ENCODE measurements at places on chromosomes 16 and 17.

GRCh38 chr16:76959166-76959565 is 231.8 kb upstream of the MON1B start:
- no peak for DNase-seq

- DNase-seq = peak; percentile 62
Measured at GRCh38 chr16:58814348-58814801, 80.3 kb upstream of the GOT2 start.

- DNase-seq = no peak
Measured at GRCh38 chr17:78001182-78001581, 42.7 kb downstream of the TNRC6C start.

DNA sequence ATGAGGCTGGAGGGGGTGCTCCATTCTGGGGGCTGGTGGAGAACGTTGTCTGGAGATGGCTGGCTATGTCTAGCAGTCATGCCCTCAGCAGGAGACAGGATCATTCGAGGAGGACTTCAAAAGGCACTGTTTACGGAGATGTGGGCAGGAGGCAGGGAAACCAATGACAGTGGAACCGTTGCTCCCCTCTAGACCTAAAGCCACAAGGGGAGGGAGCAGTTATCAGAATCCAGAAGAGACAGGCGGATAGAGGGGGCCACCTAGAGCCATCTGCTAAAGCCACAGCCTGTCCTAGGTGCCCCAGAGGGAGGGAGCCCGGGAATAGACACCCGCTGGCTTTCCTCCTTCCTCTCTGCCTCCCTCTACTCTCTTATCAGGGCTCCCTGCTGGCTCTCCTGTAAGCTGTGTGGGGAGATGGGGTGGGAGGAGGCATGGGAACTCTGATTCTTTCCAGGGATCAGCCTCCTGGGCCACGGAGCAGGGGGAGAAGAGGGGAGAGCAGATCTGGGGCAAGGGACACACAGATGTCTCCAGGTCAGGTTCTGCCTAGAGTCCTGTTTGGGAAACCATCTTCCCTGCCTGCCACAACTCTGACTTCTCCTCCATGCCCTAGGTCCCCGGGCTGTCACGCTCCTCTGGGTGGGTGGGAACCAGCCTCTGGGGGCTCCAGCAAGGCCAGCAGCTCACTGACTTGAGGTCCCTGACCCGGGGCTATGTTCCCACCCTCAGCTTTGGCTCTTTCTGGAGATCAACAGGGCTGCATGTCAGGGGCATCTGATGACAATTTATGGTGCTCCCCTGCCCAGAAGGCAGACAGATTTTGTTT is 42.3 kb downstream of the IRX3 start:
- DNase-seq = peak; percentile 93

DNA sequence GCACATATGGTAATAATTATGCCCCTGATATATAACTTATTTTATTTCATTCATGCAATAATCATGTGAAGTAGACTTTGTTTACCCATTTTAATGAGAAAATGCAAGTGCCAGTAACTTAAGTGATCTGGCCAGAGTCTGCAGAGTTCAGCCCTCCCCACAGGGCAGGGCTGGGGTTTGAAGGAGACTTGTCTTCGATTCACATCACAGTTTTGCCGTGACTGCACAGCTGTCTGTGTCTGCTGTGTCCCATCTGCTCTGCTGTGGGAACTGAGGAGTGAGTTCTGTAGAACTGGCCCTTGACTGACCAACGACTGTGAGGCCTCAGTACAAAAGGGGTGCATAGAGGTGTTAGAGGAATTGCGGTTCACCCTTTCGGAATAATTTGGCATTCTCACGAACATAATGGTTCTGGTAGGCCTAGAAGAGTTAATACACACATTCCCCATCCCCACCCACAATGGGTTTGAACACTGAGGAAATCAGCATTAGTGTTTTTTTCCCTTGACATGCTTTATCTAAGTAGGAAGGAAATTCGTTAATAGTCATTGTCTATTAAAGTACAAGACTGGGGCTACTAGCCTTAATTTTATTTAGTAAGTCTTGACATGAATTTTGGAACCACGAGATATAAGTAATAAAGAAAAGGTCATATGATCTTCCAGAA is 113.6 kb upstream of the MON1B start:
- no peak for DNase-seq

- no peak for DNase-seq
Measured at GRCh38 chr17:36931697-36932382, 5.4 kb upstream of the LHX1 start.

DNA sequence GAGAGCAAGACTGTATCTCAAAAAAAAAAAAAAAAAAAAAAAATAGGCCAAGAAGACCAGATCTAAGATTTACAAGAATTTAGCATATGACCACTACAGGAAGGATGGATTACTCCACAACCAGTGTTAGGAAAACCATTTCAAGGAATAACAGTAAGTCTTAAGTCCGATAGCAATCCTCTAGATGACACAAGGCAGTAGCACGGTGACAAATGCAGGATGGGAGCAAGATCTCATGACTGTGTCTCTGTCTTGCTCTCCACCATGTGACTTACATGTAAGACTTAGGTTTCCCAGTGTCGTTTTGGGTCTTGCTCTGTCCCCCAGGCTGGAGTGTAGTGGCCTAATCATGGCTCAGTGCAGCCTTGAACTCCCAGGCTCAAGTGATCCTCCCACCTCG is 27.8 kb downstream of the C16orf96 start:
- DNase-seq = no peak

GRCh38 chr17:64173646-64174045 is 43.7 kb upstream of the ERN1 start:
- DNase-seq = no peak

GRCh38 chr16:648071-648780 is 939 bp upstream of the WDR90 start:
- DNase-seq = no peak

DNA sequence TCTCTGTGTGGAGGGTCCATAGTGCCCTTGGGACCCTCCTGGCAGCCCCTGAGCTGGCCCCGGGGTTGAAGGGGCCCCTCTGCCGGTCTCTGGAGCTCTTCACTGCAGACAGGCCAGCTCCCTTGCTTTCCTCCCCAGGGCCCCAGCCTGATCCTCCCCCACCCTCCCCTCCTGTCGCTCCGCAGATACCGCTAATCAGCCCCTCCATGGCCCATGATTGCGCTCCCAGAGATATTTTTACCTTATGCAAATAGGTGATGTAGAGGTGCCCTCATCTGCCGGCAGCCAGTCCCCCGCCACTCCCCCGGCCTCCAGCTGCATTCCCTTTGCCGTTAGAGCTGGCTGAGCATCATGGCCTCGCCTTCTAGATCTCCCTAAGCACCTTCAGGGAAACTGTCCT is 9.2 kb downstream of the MMP15 start:
- DNase-seq = no peak

GRCh38 chr17:76384222-76384986 is at the start of gene SPHK1:
Gene SPHK1, plus strand, starts transcription at chr17:76384609. Its CDS starts 1,036 bp downstream, at chr17:76385645.
- DNase-seq = peak; percentile 67

DNA sequence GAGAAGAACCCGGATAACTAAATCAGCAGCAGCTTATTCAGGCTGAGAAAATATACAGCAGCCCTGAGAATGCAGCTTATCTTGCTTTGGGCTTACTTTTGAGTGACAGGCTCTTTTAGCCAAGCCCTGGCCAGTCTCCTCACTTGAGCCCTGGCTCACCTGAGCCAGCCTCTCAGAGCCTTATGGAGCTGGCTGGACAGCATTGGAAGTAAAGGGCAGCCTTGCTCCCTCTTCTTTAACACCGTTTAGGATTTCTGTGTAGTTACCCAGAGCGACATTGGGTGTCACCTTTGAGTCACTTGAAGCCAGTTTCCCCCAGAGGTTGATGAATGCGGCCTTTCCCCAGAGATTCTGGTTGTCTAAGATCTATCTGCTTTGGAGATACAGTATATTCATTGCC is 7.7 kb upstream of the NPIPB2 start:
- peak; percentile 53 for DNase-seq

DNA sequence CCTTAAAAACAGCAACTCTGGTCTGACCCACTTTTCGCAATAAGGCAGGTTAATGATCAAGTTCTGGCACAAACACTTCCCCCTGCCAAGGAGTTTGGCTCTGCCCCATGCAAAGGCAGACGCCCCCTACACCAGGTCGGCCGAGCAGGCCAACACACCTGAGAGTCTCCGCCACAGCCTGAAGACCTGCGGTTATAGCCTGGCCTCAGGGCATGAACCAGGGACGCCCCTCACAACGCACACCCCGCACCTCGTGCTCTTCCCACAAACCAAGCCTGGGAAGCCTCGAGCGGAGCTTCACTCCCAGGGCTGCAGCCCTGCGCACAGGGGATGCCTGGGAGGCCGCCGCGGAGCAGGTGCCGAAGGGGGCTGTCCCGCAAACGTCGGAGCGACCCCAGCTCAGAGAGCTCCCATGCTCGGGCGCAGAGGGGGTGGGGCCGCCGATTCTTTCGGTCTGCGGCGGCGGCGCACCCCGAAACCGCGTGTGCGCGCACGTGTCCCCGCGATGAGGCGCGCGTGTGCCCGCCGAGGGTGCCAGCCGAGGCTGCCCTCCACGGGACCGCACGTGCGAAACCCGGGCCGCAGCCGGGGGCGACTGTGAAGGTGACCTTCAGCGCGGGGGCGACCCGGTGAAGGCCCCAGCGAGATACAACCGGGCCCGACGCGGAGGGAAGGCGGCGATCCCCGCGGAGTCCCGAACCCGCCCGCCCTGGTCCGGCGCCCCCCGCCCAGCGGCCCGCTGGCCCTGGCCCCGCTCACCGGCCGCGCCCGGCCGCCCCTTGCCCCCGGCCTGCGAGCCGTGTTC is 559 bp downstream of the CLUH start:
- DNase-seq = peak; percentile 27
